ENCODE measurements at places on chromosomes 6 and 20. TPM values are rescaled to one million over a fixed set of nuclear protein-coding genes. Genes with fewer than 3 reads are reported as not detected.

Gene POM121L2
- total RNA-seq, result not detected

Gene KCNK15
- 1.3 TPM for total RNA-seq

Gene PRRC2A
- total RNA-seq, result 51.9 TPM

Gene CRISP3
- total RNA-seq, result not detected

Gene PLCB4
- 3.7 TPM for total RNA-seq

Gene COL9A3
- 6.1 TPM for total RNA-seq

Gene ANKRD66
- not detected for total RNA-seq

Gene TRIM26
- 66.5 TPM for total RNA-seq

Gene PACRG
- total RNA-seq, result not detected

Measured in Daoy (cell line).